ENCODE measurements at places on chromosomes 1 and 21.
A peak's percentile ranks its signal among the peaks of the same experiment; 100 is the strongest.

GRCh38 chr1:177198243-177198642 lies 27.5 kb downstream of the BRINP2 start:
- DNase-seq: no peak

DNA sequence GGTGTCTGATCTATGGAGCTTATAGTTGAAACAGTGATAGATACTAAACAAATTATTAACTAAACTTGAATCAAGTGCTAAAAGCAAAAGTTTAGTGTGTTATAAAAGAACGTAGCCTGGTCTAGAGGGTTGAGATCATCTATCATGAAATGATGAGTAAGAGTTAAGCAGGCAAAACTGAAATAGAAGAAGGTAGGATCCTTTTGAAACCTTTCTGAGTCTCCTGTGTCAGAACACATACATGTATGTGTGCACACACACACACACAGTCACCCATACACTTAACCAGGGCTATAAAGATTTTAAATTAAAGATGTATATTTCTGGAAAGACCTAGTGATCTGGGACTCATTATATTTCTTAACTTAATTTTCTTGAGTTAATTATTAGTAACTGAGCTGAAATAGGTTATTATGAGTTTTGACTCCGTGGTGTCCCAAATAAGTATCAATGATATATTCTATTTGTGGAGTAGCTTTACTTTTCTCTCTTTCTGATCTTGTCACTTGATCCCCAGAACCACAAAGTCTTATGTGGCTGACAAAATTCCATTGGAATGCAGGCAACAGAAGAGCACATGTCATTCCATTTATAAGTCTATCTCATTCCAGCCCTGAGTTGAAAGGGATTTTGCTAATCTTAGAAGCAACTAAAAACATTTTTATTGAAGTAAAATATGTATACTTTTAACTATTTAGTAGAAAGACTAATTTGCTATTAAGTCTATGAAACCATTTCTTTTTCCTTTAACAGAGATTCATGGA lies 70.7 kb downstream of the PRRX1 start:
- no peak for DNase-seq

DNA sequence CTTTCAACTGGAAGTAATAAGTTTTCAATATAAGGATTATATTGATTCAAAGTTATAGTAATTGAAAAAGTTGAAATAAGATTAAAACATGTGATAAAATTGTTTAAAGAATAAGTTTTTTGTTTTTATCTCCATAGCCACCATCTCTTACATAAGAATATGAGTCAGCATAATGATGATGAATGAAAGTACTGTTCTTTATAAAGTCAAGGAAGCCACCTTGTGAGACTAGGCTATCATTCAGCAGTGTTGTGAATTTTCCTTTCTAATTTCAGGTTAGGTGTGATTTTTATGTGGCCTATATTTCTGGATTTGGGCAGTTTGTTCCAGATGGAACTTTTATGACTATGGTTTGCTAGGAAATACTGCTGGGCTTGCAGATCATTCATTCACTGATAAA lies 22.4 kb upstream of the ASB17 start:
- DNase-seq: no peak

DNA sequence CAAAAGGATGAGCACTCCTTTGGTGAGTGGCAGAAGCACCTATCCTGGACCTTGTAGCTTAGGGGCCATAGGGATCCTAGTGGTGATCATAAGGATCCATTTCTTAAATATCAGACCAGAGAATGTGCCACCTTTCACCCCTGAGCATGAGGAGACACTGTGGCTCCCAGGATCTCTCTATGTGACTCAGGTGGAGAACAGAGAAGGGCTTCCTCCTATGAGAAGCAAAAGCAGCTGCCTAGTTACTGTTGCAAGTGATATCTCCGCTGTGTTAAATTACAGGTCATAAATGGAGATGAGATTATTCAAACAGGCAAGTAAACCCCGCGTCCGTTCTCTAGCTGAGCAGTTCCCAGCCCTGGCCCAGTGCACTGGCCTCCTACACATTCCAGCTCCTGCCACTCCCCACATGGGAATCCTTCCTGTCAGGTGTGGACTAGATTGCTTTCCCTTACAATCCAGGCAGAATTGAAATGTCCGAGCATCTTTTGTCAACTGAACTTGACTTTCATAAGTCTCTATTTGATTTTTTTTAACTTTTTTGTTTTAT lies 26.3 kb downstream of the CLEC20A start:
- DNase-seq: peak; percentile 49

DNA sequence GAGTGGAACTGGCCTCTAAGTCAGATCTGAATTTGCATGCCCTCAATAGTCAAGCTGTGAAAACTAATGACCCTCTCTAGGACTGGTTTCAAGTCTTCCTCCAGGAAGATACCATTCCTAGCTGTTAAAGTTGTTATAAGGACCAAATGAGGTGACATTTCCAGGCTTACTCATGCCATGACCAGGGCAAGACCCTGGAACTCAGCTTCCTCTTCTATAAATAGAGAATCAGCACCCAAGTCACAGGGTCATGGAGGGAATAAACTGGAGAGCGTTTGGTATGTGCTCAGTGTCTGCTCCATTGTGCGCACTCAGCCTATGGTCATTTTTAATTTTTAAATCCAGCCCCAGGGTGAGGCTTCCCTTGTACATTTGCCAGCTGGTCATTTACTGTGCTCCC lies 2.5 kb downstream of the S100A9 start:
- DNase-seq: no peak

DNA sequence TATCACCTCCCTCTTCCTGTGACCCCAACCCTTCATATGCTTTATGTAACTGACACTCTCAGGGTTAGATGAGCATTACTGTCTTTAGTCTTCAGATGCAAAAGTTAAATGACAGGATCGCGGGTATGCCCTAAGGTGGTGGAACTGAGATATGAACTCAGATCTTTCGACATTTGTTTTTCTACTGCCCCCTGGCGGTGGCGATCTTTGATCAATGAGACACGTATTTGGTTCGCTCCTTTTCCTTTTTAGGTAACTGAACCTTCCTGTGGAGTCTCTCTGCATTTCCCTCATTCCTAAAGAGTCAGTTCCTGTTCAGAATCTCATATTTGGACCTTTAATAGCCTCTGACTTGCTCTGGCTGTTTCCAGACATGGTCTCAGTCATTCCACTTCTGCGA lies 47.8 kb upstream of the ZP4 start:
- peak; percentile 9 for DNase-seq

GRCh38 chr1:207814469-207814868 lies 62.6 kb downstream of the CD46 start:
- no peak for DNase-seq

- no peak for DNase-seq
Observed at GRCh38 chr1:198040880-198041279, 115.9 kb upstream of the NEK7 start.

DNA sequence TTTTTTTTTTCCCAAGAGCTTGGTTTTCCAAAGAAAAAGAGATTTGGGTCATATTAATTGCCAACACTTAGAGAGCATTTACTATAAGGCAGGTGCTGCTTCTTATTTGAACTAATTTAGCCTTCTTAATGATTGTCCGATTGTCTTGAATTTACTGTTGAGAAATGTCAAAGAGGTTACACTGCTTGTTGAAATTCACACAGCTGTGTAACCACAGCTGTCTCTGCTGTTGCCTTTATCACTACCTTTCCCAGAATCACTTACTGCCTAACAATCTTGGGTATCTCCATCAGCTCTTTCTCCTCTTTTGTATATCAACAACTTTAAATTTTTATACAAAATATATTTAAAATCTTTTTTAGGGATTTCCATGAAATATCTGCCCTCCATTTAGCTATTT lies 115.6 kb downstream of the UCHL5 start:
- no peak for DNase-seq

DNA sequence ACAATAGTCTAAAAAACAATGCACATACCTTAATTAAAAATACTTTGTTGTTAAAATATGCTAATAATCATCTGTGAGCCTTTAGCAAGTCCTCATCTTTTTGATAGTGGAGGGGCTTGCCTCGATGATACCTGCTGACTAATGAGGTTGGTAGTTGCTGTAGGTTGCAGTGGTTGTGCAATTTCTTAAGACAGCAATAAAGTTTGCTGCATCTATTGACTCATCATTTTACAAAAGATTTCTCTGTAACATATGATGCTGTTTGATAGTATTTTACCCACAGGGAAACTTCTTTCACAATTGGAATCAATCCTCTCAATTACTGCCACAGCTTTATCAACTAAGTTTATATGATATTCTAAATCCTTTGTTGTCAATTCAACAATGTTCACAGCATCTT lies 7.6 kb downstream of the C1orf87 start:
- no peak for DNase-seq

- DNase-seq: no peak
Observed at GRCh38 chr1:56881417-56881816, 26.8 kb downstream of the C8A start.

DNA sequence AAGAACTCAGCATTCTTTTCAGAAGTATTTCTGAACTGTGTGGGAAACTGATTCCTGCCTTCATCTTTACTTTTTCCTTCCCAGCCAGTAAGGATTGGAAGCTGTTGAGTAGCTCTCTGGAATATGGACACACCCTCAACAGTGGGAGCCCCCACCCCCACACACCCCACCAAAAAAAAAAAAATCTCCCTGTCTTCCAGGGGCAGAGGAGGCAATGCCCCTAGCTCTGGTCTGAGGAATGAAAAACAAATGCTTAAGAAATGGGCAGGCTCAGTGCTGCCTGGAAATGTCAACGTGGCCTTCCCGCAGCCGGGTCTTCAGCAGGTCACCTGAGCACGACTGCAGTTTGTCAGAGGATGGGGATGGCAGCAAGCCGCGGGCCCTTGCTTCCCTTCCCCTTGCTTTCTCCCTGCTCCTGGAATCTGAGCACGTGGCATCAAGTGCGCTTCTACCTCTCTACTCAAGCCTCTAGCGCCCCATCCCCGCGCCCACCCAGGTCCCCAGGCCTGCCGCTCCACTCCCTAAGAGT lies 479 bp downstream of the RGS16 start:
- no peak for DNase-seq

DNA sequence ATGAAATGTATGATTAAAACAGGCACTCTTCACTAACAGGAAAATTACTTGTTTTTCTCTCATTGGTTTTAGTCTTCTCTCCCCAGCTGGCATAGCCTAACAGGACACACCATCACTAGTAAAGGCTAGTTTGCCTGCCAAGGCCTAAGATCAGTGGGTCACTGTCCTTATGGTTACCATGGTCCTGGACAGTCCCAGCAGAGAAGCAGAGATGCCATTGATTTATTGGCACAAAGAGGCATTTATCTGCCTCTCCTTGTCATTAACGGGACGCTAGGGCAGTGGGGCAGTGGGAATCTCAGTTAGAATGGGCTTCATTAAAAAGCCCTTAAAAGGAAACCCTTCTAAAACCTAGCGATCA lies 13.9 kb downstream of the CD247 start:
- no peak for DNase-seq
